Right renal cortex interstitium (tissue), 3 donors: ENCODE measurements at places on chromosomes 7 and 10. TPM values are rescaled to one million over a fixed set of nuclear protein-coding genes. Genes with fewer than 3 reads are reported as not detected.

The TNKS2 gene
- polyA plus RNA-seq, result 63.5 TPM

DNA sequence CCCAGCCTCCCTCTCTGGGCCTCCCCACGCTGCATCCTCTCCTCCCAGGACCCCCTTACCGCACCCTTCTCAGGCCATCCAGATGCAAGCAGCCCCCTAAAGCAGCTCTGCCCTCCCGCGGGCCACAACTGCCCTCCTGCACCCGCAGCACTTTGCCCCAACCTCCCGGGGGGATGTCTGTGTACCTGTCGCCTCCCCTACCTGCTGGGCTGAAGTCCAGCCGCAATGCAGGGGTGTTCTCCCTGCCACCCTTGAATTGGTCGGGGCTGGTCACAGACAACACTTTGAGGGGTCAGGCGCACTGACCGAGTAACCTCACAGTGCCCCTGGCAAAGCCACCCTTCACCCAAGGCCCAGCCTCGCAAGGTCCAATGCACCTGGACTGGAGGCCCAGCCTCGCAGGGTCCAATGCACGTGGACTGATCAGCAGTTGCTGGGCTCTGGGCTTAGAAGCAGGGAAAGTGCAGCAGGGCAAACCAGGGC lies 8.3 kb upstream of the CALML5 start:
- no peak for DNase-seq

The DHTKD1 gene
- polyA plus RNA-seq, result 33.6 TPM

- no peak for DNase-seq
Observed at GRCh38 chr7:30920584-30921539, 9.2 kb downstream of the AQP1 start.

DNA sequence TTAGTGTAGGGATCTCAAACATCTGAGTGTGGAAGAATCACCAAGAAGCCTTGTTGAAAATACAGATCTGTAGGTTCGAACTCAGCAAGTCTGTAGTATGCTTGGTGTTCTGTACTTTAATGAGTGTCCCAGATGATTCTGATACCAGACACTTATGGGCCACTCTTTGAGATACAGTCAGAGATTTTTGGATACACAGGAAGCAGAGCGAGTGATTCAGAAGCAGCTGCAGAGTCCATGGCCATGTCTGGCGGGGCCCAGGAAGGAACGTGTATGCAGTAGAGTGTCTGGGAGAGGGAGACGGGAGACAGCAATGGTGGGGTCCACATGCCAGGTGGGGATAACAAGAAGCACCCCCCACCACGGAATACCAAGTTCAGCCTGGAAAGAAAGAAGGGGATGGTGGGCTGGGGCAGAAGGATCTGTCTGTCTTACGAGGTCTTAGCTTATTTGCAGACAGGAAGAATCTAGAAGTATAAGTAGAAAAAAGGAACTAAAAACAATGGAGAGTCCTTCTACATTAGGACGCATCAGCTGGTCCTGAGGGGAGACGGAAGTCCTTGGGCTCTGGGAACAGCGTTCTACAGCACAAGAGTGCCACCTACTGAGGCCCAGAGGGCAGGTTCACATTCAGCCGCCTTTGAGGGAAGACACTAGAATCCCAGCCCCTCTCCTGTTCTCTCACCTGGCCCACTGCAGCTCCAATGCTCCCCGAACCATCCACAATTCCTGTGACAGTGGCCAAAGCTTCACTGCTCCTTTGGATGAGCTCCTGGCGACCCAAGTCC lies 55.4 kb downstream of the SLC37A3 start:
- DNase-seq, result no peak

The LRGUK gene
- polyA plus RNA-seq, result 1.5 TPM

DNA sequence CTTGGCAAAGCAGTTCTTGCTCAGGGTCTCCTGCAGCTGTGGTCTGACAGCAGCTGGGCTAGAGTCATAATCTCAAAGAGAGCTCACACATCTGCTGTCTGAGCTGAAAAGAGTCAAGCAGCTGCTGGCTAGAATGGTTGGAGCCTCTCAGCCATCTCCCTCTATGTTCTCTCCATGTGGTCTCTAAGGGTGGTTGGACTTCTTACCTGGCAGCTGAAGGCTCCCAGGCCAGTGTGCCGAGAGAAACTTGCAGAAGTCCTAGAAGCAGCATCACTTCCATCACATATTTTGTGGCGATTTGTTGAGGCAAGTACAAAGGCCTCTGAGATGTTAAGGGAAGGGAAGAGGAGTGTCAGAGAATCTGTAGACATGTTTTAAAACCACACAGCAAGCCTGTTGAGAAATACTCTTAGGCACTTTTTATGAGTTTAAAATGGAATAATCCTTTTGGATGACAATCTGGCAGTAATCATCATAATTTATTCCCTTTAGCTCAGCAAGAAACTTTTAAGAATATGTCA lies 93.2 kb downstream of the REEP3 start:
- DNase-seq, result no peak

DNA sequence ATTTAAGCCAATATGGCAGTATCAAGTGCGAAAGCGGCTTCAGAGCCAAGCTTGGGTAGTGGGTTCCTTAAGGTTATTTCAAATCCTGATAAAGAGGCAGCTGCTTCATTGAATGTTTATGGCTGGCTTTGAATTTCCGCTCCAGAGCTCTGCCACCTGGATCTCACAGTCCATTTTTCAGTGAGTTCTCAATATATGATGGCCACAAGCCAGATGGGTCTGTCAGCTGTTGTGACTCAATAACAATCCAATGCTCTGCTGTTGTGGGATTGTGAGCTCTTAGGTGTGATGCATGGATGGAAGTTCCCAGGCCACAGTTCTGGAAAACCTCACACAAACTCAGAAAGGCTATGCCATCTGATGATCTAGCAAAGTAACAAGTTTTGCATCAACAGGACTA lies 743.8 kb upstream of the LRRN3 start:
- no peak for DNase-seq

DNA sequence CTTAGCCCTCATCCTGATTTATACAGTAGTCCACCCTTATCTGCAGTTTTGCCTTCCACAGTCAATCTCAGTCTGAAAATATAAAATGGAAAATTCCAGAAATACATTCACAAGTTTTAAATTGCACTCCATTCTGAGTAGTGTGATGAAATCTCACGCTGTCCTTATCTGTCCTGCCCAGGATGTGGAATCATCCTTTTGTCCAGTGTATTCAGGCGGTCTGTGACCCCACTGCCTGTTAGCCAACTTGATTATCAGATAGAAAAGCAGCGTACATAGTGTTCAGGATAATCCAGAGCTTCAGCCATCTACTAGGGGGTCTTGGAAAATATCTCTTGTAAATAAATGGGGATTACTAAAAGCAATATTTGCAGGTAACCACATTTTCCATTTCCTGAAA lies 146.3 kb downstream of the MALRD1 start:
- no peak for DNase-seq

- no peak for DNase-seq
Observed at GRCh38 chr10:2212244-2212834, 475.0 kb upstream of the ADARB2 start.

DNA sequence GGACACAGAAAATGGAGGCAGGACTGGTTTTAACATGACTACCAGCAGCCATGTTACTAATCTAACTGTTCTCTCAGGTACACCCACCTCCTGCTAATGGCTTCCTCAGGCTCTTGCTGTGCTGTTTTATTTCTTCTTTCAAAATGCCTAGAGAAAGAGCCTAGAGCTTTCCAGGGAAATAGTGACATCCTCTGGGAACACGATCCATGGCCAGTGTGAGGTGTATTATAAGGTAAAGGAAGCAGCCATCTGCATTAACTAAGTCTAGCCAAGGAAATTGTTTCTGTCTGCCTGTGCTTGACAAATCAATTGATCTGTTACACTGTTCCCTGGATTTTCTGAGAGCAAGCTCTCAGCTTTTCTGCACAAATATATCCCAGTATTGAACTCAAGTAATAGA lies 42.2 kb upstream of the AOAH start:
- no peak for DNase-seq

DNA sequence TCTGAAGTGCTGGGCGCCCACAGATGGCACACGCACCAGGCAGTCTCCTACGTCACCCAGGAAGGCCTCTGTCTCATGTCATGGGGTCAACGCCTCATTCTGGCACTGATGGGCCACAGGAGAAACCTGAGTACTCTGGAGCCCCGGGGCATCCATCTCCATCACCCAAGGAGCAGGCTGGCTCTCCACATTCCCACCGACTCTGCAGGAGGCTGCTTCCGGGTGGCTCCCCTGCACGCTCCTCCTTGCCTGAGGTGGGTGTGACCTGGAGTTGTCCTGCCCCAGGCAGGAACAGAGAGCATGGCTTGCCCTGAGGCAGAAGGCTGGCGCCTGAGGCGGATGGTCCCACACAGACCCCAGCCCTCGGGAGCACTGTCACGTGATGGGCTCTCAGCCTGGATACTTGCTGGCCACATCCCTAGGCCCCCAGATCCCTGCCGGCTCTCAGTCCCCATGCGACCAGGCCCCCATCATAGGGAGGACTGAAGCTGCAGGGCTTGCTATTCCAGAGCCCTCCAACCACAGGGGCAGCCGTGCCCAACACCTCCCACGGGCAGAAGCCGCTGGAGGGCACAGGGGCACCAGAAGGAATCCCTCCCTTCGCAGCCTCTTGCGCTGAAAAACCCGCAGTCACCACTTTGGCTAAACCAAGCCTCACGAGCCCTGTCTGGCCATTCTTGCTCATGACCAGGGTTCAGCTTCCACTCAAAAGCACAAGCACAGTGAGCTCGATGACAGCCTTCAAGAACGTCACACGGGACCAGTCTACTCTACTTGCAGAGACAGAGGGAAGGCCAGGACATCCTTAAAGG lies 80.7 kb downstream of the MAD1L1 start:
- DNase-seq, result no peak

DNA sequence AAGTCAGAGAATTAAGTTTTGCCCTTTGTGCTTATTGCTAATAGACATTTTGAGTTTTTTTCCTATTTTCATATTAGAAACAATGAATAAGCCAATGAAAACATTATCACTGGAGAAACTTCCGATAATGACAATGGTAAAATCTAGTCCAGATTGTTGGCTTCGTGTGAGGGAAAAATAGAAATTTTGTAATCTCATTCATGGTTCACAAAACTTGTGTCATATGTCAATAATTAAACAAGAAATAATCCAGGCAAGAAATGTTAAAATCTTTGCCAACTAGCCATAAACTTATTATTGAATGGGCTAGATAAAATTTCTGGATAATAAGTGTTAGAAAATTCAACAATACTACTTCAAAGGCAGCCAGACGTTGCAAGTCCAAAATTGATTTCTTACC lies 36.6 kb downstream of the RNLS start:
- no peak for DNase-seq

GRCh38 chr10:72328045-72328828 lies 26.5 kb downstream of the DNAJB12 start:
- DNase-seq, result no peak

DNA sequence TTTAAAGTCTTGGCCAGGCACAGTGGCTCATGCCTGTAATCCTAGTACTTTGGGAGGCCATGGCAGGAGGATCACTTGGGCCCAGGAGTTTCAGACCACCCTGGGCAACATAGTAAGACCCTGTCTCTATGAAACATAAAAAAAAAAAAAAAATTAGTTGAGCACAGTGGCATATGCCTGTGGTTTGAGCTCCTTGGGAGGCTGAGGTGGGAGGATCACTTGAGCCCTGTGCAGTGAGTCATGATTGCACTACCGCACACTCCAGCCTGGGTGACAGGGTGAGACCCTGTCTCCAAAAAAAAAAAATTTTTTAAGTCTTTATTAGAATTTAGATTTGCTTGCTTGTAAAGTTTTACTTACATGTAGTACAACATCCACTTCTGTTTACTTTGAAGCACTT lies 14.0 kb downstream of the WNT2 start:
- DNase-seq, result no peak

The NPC1L1 gene
- polyA plus RNA-seq, result 2.1 TPM

- DNase-seq, result no peak
Observed at GRCh38 chr10:71203716-71204115, 8.7 kb upstream of the UNC5B start.

The MEOX2 gene
- 3.1 TPM for polyA plus RNA-seq

The C7orf57 gene
- 0.67 TPM for polyA plus RNA-seq

- no peak for DNase-seq
Observed at GRCh38 chr10:22583683-22584082, 130.7 kb downstream of the PIP4K2A start.

- DNase-seq, result no peak
Observed at GRCh38 chr7:151518105-151518946, 1.4 kb downstream of the RHEB start.

The ITIH2 gene
- 0.61 TPM for polyA plus RNA-seq

GRCh38 chr7:64636386-64636785 lies 29.5 kb upstream of the ZNF107 start:
- DNase-seq, result no peak

The MCM10 gene
- polyA plus RNA-seq, result 11.3 TPM

DNA sequence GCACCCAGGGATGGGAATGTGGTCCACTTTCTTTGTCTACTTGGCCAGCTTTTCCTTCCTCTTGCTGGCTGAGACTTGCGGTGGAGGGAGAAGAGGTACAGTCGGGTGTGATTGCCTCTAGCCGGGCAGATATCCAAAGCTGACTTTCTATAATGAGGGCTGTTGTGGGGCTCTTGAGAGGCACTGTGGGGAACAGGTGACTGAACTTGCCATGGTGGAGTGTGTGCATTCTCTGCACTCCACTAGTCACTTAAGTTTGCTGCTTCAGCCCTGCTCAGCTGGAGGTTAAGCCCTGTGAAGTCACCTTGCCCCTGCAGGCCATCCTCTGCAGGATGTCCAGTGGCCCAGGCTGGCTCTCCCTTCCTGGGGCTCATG lies 116.6 kb downstream of the AOAH start:
- no peak for DNase-seq

The MYH16 gene
- 0.06 TPM for polyA plus RNA-seq

GRCh38 chr7:99365318-99366141 lies 9.0 kb upstream of the ARPC1B start:
- DNase-seq, result no peak

The GPR146 gene
- 2.6 TPM for polyA plus RNA-seq

- DNase-seq, result no peak
Observed at GRCh38 chr10:110192552-110192951, 14.9 kb upstream of the MXI1 start.

GRCh38 chr7:142860968-142861367 lies 6.1 kb downstream of the EPHB6 start:
- no peak for DNase-seq
